HCEC 1CT (cell line): ENCODE measurements at places on chromosomes 2 and 18.
A peak's percentile ranks its signal among the peaks of the same experiment; 100 is the strongest.

GRCh38 chr2:26735097-26735496 is 29.0 kb upstream of the SLC35F6 start:
- DNase-seq = peak; percentile 95

GRCh38 chr2:109475531-109476210 is 138.1 kb downstream of the SEPTIN10 start:
- DNase-seq = peak; percentile 8

DNA sequence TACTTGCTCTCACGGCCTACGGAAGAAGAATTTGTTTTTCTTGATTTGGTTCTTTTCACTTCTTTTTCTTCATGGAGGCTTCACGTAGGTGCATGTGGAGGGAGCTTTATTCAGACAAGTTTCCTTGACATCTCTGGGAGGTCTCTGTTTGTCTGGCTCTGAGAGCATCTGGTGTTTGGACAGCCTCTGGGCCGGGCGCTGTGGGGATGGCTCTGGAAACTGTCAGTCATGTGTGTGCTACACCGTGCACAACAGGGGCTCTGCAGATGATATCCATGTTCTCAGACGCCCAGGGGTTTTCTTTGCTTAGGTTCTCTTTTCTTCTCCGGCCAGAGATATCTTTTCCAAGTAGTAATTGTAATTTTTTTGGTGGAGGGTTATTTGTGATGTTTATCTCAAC is 130.7 kb downstream of the SH3RF3 start:
- no peak for DNase-seq

- DNase-seq = no peak
Measured at GRCh38 chr2:226135861-226136548, 663.6 kb downstream of the IRS1 start.

DNA sequence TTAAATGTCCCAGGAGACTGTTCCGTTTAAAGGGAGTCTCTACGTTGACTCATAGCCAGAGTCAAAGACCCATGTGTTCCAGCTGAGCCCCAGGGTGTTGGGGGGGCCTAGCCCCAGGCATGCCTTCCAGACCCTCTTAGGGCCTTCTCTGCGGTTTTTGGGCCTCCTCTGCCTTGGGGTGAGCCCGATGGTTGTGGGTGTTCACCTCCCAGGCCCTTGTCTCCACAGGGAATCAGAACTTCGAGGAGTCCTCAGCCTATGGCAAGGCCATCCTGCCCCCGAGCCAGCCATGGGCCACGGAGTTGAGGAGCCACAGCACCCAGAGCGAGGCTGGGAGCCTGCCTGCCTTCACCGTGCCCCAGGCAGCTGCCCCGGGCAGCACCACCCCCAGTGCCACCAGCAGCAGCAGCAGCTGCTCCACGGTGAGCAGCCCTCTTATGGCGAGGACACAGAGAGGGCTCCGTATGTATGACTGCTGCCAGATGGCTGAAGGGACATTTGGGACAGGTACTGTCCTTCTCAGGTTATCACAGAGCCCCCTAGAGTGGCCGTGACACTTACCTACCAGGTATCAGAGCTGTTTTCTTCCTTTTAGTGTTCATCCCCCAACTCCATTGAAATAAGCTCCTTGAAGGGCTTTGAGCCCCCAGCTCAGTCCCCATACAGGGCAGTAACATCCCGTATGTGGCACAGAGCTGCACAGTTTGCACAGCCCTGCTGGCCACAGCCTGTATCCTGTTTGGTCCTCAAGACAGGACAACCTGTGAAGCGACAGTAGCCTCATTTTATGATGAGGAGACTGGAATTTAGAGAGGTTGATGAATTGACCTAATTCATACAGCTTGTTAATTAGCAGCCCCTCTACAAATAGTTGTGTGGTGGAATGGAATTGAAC is 80.7 kb downstream of the EPAS1 start:
- no peak for DNase-seq

GRCh38 chr2:37890893-37891495 is 34.1 kb upstream of the RMDN2 start:
- DNase-seq = peak; percentile 56

GRCh38 chr18:62571648-62572047 is 48.8 kb downstream of the ZCCHC2 start:
- DNase-seq = no peak

- DNase-seq = no peak
Measured at GRCh38 chr2:17591846-17592245, 51.4 kb downstream of the VSNL1 start.

- DNase-seq = no peak
Measured at GRCh38 chr2:55965966-55966365, 42.4 kb upstream of the EFEMP1 start.

GRCh38 chr2:232361646-232362045 is 16.9 kb upstream of the ALPP start:
- no peak for DNase-seq

DNA sequence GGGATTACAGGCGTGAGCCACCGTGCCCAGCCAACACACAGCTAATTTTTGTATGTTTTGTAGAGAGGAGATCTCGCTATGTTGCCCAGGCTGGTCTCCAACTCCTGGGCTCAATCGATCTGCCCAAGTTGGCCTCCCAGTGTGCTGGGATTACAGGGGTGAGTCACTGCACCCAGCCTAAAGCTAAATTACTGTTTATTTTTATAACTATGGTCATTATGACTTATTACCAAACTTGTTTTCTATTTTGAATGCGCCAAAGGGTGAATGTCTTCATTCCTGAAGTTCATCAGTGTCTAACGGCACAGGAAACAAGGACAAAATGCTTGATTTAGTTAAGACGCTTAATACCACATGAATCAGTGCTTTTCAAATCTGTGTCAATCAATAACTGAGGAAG is 38.9 kb upstream of the GREB1L start:
- DNase-seq = peak; percentile 23

GRCh38 chr2:16522031-16522831 is 143.4 kb downstream of the CYRIA start:
- DNase-seq = no peak

DNA sequence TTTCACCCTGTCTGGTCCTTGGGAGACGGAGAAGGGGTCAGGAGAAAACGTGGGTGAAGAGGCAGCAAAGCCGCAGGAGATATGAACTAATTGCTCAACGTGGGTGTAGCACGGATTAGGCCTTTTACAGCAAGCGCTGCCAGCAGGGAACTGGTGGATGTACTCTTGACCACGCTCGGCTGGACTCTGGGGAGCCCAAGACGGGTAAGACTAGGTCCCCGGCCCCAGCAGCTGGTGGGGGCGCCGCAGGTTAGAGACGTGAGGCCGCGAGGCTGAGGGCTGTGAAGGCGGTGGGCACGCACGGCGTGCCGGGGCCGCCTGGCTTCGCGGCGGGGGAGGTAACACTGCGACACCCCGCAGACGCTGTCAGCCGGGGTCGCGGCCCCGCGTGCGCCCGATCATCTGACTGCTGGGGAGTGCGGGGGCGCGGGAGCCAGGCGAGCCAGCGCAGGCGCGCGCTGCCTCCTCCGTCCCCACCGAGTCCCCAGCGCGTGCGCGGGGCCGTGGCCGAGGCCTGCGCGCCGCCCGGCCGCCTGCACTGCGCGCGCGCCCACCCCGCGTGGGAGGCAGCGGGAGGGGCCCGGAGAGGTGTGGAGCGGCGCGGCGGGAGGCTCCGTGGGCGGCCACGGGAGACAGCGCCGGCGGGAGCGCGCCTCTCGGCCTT is at the start of gene CLIP4:
CLIP4 (plus strand) TSS at position 470 of the 664 bp plus-strand sequence. CDS start 5,974 bp downstream, outside the sequence.
- peak; percentile 37 for DNase-seq

- DNase-seq = no peak
Measured at GRCh38 chr2:105082107-105082506, 44.2 kb downstream of the MRPS9 start.

DNA sequence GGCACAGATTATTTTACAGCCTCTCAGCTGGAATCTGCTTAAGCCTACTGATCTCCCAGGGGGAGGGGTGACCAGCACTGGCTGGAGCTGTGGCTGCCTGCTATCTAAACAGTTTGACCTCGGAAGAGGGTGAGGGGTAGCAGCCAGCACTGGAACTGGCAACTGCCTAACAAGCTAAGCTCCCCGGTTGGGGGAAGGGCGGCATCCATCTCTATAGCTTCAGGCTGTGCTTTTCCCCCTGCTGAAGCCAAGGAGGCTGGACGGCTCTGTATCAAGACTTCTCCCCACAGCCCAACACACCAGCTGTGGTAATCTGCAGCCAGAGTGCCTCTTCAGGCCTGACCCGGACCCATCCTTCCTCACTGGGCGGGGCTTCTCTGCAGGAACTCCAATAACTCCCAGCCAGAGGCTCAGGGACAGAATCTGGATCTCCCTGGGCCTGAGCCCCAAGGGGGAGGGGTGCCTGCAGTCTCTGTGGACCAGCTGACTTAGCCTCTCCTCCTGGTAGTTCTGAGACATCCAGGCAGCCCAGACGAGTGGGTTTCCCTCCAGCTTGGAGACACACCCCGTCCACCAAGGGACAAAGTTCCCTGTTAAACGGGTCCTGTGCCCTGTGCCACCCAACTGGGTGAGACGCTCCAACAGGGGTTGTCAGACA is 560.2 kb downstream of the LRP1B start:
- no peak for DNase-seq

GRCh38 chr2:181308766-181309515 is 148.2 kb upstream of the ITGA4 start:
- DNase-seq = no peak

DNA sequence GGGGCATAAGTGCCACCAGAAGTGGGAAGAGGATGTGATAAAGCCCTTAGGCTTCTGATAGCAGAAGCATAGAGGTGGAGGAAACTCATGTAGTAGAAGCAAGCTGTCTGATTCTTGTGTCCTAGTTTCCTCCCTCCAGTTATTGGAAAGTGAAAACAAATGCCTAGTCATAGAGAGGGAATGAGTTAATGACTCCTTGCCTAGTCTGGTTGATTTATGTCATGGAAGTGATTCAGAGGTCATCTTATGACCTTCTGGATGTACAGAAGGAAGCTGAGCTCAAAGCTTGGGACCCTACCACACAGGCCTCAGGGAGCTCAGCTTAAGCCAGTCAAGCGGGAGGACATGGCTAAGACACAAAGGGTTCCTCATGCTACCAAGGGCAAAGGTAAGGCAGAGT is 232.2 kb downstream of the THSD7B start:
- DNase-seq = no peak

- DNase-seq = no peak
Measured at GRCh38 chr18:22829781-22830180, 103.3 kb upstream of the RBBP8 start.

GRCh38 chr18:23556145-23556780 is 30.0 kb downstream of the NPC1 start:
- DNase-seq = no peak

- no peak for DNase-seq
Measured at GRCh38 chr18:76315722-76316230, 179.3 kb downstream of the ZNF516 start.

DNA sequence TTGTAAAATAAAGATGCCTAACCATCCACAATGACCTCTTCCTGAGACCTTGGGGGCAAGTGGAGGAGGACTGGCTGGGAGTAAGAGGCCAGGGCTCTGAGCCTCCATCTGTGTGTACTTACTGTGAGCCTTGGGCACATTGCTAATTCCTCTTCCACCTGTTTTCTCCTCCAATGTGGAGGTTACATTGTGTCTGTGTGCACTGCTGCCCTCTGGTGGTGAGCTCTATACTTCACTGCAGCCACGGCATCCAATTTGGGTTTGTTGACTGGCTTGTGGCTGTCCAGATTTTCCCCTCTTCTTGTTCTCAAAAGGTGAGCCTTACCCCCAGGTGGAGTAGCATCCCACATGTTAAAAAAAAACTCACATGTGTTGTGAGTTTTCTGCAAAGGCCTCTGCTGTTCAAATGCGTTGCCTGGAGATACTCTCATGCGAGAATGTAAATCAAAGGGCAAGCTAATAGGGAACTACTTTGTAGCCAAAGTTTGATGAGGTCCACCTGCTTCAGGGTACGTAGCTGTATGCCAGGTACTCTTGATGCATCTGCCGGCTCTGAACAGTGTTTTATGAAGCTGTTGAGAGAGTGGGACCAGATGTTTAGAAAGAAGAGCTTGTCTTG is 80.8 kb downstream of the APOB start:
- DNase-seq = peak; percentile 43

- peak; percentile 53 for DNase-seq
Measured at GRCh38 chr2:207472343-207473048, 57.3 kb upstream of the CREB1 start.

- DNase-seq = no peak
Measured at GRCh38 chr2:10665833-10666232, 23.9 kb downstream of the NOL10 start.

GRCh38 chr2:177673602-177674595 is 281.3 kb downstream of the AGPS start:
- DNase-seq = no peak

- no peak for DNase-seq
Measured at GRCh38 chr2:219378163-219378851, 9.4 kb downstream of the DNPEP start.

DNA sequence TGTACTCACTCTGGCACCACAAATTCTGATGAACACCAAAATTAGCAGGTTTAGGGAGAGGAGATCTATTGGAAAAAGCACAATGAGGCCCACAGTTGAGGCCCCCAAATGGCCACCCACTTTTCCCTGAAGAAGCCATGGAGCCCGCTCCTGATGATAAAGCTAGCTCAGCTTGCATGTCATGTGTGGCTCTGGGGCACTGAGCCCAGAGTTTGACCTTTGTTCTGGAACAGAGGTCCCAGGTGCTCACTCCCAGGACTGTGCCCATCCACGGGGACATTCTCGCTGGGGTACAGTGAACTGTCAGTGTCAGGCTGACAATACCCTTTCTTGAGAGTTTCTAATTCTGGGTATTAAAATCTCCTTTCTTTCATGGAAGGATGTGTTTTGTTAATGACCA is 36.2 kb downstream of the XDH start:
- DNase-seq = no peak

DNA sequence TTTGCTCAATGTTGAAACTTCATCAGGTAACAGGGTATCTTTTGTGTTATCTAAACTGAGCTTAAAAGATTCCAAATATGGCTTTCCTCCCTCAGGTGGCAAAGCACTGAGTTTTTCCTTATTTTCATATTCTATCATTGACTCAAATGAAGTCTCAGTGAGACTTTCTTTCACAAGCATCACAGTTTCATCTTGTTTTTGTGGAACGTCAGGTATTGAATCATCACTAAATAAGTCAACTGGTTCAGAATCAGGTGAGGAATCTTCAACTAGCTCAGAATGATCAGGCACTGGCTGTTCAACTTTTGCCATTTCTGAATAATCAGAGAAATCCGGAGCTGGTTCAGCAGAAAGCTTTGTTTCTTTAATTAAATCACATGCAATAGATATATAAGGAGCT is 24.6 kb downstream of the RTN4 start:
- DNase-seq = no peak

DNA sequence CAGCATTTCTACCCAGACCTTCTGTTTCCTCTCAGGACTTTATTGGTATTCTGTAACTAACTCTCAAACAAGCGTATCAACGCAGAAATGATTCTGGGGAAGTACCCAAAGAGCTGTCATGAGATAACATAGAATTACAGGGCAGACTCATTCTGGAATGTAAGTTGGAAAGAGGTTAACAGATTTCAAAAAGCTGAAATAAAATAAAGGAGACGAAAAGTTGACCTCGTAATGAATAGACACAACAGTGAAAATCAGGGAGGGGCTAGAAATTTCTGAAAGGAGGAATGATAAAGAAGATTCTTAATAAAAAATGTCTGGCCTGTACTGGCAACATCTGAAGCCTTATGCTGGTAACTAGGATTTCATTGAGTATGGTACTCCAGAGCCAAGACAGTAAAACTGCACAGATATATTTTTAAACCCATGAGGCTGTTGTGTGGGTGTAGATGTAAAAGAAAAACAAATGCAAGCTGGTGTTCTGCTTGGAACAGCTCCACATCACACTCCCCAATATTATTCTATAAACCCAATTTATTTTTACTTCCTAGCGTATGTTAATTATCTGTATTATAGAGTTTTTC is 23.9 kb downstream of the RBMS1 start:
- no peak for DNase-seq

- DNase-seq = no peak
Measured at GRCh38 chr18:42536442-42536841, 579.0 kb downstream of the RIT2 start.
